ENCODE measurements at places on chromosomes 6 and 20.

GRCh38 chr20:9126527-9126926 is 57.6 kb downstream of the PLCB4 start:
- DNase-seq, result no peak

DNA sequence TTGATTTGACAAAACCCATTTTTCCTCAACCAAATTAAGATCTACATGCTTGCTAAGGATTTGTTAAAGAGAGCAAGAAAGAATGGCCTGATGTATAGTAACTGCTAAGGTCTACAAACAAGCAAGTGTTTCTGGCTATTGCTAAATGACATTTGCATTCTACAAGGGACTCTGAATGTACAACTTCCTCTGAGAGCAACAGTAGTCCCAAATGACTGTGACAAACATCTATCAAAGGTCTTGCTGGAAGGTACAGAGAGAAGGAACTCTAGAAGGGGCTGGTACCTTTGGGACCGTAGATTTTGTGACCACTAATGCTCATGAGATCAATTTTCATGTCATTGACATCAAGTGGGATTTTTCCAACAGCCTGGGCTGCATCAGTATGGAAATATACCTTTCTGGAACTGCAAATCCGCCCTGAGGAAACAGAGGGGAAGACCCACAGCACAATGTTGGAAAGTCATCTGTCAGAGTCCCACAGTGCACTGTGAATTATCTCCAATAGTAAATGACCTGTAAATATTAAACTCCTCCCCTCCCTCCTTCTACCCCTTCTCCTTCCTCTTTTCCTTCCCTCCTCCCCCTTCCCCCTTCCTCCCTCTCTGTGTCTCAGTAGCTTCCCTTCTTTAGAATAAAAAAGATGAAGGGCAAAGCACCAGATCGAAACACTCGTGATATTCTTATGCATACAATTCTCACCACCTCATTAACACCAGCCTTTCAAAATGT is 15.9 kb upstream of the CPNE1 start:
- DNase-seq, result no peak

- DNase-seq, result no peak
Measured at GRCh38 chr6:140542863-140543262, 1168.4 kb upstream of the CITED2 start.

DNA sequence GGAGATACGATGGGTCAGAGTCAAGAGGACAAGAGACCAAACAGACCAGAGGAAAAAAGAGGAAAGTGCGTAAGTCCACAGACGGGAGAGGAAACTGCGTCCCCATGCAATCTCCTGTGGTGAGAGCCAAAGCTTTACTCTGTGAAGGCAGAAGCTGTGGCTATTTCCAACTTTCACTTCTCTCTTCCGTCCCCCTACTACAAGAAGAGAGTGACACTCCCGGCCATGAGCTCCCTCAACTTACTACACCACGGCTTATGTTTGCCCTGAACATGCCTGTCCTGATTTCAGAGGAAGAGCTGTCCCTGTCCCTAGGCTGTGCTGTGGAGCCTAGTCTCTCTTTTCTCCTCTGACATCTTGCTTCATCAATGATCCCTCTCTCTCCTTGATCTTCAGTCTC is 11.5 kb upstream of the SSR1 start:
- no peak for DNase-seq

GRCh38 chr6:105900125-105900937 is 185.8 kb upstream of the PRDM1 start:
- DNase-seq, result no peak

DNA sequence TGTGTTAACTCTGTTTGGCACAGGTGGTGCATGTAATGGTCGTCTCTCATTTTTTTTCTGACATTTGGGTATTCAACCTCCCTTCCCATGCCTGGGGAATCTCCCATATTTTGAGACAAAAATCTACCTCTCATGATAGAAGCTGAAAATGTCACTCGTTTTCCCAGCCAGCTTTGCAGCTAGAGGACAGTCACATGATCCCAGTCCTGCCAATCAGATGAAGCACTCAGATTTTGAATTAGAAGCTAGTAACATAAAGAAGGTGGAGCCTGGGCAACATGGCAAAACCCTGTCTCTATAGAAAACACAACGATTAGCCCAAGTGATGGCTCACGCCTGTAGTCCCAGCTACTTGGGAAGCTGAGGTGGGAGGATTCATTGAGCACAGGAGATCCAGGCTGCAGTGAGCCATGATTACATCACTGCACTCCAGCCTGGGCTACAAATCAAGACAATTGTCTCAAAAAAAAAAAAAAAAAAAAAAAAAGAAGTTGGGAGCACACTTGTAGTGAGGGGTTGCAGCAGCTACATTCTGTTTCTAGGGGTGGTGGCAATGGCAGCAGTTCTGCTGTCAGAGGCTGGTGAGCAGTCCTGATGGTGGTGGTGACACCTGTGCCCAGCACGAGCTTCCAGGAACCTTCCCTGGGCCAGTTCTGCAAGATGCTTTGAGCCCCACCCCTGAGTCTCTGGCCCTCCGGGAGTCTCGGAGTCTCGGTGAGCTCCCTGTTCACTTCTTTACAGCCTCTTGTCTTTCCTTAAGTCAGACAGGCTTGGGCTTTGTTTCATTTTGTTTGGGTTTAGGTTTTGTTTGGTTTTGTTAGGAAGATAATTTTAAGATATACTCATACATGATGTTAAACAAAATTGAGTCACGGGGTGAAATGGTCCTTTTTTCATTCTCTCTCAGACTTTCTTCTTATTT is 94.1 kb upstream of the KCNG1 start:
- no peak for DNase-seq

DNA sequence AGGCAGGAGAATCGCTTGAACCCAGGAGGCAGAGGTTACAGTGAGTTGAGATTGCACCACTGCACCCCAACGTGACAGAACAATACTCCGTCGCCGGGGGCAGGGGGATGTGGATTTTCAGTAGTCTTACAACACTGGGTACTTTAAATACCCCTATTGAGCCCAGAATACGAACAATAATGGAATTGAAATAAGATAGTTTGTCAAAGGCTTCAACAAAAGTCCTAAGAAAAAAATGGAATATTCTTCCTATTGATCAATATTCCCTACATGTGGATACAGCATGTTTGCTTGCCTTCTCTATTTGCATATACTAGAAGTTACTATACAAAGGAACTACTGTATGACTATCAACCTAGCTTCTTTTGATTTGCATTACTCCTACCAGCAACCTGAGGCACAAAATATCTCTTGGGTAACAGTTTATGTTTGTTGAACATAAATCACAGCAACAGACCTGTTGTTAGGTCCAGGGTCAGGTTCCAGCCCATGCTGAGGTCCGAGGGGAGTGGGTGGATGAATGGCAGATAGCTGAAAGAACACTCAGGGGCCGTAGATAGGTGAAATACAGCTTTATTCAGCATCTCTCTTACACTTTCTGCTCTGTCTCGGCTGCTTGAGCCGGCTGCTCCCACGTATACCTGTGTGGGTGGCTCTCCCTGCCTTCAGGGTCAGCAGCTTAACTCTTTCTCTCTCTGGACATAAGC is 23.8 kb downstream of the MAN1A1 start:
- DNase-seq, result no peak

DNA sequence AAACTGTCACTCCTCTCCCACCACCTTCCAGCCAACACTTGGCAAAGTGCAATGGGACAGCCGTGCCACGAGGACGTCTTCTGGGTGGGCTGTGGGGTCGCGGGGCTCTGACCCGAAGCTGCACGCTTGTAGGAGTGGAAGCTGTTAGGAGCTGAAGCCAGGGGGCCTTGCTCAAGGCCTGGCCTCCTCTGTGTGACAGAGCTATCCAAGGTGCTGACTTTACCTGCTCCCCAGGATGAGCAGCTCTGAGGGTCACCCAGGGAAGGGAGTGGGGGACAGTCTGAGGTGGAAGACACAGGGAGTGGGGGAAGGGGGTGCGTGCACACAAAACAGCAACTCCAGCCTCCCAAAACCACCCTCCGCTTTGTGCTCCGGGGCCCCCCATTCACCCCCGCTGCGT is 17.5 kb upstream of the CHRNA4 start:
- DNase-seq, result no peak

- no peak for DNase-seq
Measured at GRCh38 chr6:118996289-118996820, 61.4 kb upstream of the MCM9 start.

DNA sequence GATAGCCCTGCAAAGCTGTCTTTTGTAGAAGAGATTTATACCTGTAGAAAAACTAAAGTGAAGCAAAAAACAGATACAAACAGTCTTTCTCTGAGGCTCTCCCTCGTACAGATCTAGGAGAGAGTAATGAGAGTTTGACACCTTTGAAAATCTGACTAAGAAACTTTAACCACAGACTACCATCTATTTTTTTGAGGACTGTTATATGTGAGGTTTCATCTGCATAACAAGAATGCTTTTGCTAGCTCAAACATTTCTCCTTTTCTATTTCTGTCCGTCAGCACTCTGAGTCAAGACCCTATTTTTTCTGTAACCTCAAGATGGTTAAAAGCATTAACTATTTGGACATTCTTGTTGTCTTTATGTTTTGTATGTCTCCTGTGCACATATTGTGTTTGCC is 193.0 kb downstream of the BTBD3 start:
- DNase-seq, result no peak

GRCh38 chr6:168826726-168827585 is 386.0 kb downstream of the SMOC2 start:
- no peak for DNase-seq

- no peak for DNase-seq
Measured at GRCh38 chr6:116997496-116997895, 120.5 kb downstream of the RFX6 start.

DNA sequence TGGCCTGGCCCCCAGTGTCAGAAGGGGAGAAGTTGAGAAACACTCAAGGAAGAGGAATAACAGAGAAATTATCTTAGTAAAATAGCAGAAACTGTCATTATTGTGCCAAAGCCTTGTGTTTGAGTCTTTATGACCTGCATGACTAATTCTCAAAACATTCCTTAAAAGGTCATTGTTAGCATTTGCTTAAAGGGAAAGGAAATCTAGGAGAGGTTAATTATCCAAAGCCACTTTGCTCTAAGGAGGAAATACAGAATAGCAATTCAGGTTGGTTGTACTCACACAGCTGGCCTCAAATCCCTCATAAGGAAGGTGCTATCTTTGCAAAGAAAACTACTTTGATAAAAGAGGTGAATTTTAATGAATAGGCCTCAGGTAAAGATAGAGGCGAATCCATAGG is 516.7 kb downstream of the CBLN4 start:
- DNase-seq, result no peak

DNA sequence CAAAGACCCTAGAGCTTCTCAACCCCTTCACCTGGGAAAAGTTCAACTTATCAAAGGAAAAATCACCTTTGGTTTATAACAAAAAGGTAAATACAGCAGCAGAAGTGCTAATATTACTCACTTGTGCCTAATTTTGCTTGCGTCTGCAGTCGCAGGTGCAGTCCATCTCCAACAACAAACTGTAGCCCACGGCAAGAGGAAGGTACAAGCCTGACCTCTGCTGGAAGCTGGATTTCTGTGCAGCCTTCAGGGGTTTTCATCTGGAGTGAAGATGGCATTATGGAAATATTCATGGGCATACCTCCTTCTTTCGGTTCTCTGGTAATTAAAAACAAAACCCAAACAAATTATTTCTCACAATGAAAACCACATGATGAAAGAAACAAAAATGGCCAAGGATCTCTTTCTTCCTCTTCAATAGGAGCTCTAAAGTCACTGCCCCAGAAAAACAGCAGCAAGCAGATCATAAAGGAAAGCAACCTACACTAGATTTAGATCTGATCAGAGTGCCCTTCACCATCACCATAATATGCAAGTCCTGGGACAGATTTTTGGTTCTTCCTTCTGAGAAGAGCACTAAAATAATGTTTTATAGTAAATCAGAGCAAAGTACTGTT is 7.8 kb downstream of the UBE3D start:
- peak; percentile 16 for DNase-seq

DNA sequence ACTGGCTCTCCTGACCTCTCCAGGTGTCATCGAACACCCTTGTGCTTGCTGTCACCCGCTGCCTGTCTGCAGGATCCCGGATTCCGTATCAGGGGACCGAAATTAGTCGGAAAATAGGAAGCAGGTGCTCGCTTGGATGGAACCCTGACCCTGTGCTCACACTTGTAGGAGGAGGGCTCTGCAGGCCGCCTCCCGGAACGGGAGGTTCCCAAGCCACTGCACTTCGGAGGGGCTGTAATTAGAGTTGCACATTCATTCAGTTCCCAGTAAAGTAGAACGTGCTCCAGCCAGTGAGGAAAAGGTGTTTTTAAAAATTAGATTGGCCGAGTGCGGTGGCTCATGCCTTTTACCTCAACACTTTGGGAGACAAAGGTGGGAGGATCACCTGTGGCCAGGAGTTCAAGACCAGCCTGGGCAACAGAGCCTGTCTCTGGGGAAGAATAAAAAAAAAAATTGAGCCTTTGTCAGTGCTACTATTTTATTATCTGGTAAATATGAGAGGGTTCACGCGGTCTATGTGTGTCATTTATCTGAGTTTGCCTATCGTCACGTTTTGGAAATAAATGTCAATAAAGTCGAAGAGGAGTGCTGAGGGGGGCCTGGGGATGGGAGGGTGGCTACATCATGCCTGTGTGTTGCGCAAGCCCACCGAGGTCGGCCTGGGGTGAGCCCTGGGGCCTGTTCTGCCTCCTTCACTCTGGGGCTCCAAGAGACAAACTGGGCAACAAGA is 1.5 kb upstream of the GMEB2 start:
- DNase-seq, result peak; percentile 57

- DNase-seq, result no peak
Measured at GRCh38 chr20:57290178-57290484, 23.7 kb upstream of the BMP7 start.

- peak; percentile 39 for DNase-seq
Measured at GRCh38 chr6:127516662-127517273, 2.4 kb downstream of the MTCL3 start.

- DNase-seq, result no peak
Measured at GRCh38 chr6:87658516-87658915, 43.5 kb downstream of the AKIRIN2 start.

GRCh38 chr6:33215271-33216116 is 7.2 kb downstream of the RING1 start:
- DNase-seq, result no peak

DNA sequence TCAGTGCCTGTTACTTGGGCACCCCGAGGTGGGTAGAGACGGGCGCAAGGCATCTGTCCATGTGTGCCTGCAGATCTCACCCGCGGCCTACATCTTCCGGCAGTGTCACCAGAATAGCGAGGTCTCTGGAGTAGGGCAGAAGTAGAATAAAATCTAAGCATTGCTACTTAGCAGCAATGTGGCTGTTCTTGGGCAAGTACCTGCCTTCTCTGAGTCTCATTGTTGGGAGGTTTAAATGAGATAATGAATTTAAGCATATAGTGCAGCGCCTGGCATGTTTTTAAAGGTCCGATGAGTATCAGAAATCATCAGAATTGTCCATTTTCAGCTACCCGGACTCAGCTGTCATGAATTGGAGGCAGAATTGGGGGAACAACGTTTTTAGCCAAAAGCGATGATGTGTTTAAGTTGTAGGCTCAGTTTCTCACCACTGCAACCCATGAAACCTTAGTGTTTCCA is 800 bp downstream of the ABCC10 start:
- no peak for DNase-seq

- no peak for DNase-seq
Measured at GRCh38 chr6:142860498-142860897, 84.5 kb downstream of the HIVEP2 start.

All from activated CD4-positive, alpha-beta T cell treated with anti-CD3 and anti-CD28 coated beads, Interleukin-2, amount 50 U/mL, for 1 hour (primary cell).